ENCODE measurements at places on chromosomes 1 and 21.
A peak's percentile ranks its signal among the peaks of the same experiment; 100 is the strongest.

GRCh38 chr1:31802190-31803150 lies 13.4 kb downstream of the SPOCD1 start:
- no peak for DNase-seq

GRCh38 chr1:167935216-167936067 lies 1.0 kb upstream of the DCAF6 start:
- DNase-seq = no peak

DNA sequence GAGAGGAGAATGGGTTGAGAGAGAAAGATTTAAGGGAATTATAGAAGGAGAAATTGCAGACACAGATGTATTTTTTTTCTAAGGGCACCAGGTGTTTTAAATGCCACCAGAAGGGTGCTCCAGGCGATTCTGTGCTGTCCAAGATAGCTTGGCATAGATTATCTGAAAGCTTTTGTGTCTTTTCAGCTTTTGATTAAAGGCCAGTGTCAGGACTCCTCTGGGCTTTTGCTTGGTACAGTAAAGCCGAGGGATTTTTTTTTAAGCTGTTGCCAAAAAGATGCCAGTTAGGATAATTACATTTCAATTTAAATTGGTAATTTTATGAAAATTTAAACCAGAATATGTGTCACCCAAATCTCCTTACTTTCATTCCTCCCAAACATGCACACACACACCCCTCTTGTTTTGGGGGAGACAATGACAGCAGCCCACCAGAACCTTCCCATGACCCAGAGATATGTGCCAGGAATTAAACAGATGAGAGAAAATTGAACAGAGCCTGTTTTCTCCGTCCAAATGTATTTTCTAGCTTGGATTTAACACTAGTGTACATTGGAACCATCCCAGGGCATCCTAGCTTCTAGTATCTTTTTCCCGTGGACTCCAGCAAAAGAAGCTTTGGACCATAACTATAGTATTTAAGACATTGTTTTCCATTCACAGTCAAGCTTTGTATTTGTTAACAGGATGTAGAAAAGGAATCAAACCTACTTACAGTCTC lies 670.7 kb upstream of the CXADR start:
- no peak for DNase-seq

DNA sequence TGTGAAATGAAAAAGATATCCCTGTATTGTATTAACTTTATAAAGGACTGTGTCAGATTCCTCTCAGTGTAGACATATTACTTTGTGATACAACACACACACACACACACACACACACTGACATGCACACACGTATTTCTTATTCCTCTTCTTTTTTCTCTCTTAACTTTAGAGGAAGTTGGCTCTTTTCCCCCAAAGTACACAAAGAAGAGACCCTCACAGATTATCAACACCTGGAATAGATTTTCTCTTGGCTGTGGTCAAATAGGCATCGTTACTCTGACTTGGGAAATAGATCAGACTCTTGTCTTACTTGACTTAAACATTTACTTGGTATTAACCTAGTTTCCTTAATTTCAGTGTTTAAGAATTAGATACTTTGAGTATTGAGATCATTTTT lies 792.8 kb downstream of the ADGRL2 start:
- no peak for DNase-seq

DNA sequence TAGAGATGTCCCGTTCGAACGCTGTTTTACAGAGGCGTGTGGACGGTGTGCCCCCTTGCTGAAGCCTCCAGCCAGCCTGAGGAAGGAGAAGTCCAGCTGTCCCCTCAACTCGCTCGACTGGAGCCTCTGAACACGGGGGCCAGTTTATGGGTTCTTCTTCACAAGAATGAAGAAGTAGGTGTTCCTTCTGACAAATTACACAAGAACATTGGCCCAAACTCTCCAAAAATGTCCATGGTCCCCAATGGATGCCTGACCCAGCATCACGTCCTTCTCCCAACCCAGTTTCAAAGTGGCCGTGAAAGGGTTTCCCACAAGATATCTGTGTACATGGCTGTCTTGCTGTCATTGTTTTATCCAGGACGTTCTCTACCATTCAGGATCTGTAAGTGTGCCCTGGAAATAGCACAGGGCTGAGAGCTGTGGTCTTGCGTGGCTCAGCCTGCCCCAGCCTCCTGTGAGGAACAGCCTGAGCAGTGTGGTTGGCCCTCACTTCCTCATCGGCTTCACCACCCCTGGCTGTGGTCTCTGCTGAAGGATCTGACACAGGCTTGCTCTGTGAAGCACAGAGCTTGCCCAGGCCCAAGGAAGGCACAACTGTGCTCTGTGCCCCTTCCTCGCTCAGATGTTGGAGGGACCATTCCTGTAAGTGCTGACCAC lies 1.0 kb upstream of the S100B start:
- DNase-seq = peak; percentile 32

GRCh38 chr1:76627901-76628300 lies 239.4 kb upstream of the ST6GALNAC5 start:
- no peak for DNase-seq

- DNase-seq = no peak
Observed at GRCh38 chr1:170663404-170664092, 383 bp upstream of the PRRX1 start.

DNA sequence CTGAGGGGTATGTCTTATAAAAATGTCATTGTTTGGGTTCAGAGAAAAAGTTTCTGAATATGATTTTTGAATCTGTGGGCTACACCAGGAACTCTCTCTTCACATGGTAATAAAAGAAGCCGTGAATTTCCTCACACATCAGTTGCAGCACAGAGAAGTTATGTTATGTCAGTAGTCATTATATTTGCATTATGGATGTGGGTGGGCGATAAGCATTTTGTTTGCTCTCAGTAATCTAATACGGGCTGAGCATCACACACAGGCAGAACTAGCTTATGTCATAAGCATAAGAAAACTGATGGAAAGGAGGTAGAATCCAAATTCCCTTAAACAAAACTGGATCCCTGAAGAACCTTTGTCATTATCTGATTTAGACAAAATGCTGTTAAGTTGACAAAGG lies 70.8 kb downstream of the PRDM2 start:
- no peak for DNase-seq

DNA sequence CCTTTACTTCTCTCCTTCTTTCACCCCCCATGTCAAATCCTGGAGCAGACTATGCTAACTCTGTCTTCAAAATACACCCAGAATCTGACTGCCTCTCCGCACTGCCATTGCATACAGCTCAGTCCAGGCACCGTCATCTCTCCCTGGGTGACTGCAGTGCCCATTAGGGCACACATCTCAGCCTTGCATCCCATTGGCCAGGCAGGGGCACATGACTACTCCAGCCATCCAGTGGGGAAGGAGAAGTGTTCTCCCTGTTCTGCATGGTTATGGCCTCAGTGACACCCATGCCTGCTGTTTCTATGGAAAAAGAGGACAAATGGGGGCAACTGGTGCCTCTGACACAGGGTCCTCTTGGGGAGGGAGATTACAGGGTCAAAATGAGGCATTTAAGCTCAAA lies 270.5 kb downstream of the MATN1 start:
- DNase-seq = no peak

- no peak for DNase-seq
Observed at GRCh38 chr1:208235982-208236761, 8.0 kb downstream of the PLXNA2 start.

GRCh38 chr1:54359393-54360162 lies 46.6 kb downstream of the SSBP3 start:
- DNase-seq = no peak

GRCh38 chr1:97999320-97999719 lies 78.5 kb upstream of the DPYD start:
- DNase-seq = no peak

DNA sequence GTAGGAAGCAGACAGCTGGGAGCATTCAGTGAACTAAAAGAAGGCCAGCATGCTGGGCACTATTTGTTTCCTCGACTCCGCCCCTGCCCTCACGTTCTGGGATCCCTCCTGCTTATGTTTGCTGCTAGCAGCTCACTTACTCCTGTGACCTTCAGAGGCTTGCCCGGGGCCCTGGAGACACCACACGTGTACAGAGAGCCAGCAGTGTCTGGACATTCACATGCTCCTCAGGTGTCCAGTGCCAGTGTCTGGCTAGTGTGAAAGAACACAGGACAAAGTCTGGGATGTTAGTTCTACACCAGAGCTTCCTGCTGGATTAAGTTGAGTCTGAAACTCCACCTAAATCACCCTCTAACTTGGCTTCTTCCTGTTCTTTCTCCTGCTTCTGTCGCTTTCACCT lies 108.1 kb downstream of the OMA1 start:
- DNase-seq = no peak

- no peak for DNase-seq
Observed at GRCh38 chr1:245222931-245223595, 68.3 kb downstream of the KIF26B start.

- DNase-seq = no peak
Observed at GRCh38 chr1:115237507-115237906, 100.5 kb downstream of the NGF start.

DNA sequence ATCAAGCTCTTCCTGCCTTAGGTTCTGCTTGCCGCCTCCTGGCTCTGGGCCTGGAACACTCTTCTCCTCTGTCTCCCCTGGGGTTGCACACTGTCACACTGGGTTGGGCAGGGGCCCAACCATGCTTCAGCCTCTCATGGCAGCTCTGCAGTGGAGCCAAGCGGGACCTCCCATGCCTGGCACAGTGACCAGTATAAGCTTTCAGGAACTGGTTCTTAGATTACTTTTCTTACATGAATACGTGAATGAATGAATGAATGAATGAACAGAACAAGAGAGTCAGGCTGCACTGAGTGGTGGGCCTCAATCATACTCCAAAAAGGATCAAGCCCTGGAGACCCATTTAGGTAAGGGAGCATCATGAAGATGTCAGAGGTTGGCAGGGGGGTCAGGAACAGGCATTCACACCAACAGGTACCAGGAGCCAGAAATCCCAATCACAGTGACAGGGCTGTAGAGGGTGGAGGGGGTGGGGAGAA lies 30.8 kb upstream of the TMEM125 start:
- DNase-seq = no peak

- no peak for DNase-seq
Observed at GRCh38 chr1:109341944-109342930, 35.4 kb upstream of the MYBPHL start.

DNA sequence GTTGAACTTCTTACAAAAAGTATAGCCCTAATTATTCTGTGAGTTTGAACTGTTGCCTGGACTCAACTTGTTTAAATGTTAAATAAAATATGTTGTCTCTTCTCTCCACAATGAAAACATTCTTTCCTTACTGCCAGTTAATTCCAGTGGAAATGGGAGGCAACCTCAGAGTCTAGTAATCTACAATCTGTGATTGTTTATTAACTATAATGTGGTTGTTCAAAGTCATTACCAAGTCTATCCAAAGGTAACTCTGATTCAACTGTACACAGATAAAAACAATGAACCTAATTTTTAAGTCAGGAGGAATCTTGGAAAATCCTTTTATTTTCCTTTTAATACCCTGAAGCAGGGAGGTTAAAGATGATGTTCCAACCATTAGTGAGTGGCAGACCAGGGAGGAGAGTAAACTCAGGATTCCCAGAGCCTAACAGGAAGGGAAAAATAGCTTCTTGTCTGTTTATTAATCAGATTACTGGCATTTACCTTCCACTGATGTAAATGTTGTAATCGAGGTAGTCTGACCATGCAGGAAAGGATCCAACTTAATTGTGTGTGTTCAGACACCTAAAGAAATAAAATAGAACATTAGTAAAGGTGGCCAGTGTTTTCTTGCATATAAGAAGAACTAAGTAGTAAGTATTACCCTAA lies 57.1 kb upstream of the TBX15 start:
- no peak for DNase-seq

- DNase-seq = no peak
Observed at GRCh38 chr1:167496797-167497619, 21.3 kb downstream of the CD247 start.

DNA sequence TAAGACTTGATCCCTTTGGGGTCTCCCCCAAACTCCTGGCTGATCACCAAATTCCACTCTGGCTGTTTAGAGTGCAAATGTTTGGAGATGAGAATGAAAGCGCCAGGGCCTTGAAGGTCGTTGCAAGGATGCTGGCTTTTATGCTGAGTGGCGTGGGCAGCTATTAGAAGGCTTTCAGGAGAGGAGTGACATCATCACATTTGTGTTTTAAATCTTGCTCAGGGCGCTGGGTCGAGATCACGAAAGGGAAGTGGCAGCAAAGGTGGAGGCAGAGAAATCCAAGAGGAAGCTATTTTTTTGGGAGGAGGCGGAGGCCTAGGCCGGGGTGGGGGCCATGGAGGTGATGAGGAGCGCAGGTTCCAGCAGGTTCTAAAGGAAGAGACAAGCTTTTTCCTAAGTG lies 49.3 kb downstream of the PDE9A start:
- no peak for DNase-seq

DNA sequence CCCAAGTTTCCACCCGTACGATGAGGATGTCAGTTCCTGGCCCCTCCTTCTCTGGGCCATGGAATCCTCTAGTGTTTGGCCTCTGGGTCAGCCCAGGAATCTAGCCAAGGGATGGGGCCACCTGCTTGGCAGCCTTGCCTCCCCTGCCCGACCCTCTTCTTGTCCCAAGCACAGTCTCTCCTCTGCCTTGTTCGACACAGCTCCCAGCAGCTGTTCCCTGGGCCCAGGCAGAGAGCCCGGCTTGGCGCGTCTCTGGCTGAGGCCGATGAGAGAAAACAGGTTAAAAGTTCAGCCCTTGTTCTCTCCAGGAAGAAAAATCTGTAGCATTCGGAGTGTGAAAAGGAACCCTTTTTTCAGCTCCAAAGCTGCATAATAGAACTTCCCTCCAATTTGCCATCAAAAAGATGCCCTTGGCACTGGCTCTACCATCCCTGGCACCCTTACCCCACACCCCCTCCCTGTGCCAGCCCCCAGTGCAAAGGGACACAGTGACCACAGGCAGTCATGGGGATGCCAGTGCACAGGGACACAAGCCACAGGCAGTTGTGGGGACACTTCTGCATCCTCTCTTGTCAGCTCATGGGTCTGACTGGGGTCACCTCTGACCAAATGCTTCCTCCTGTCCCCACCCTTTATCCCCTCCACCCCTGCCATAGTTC lies 68.4 kb downstream of the EPHB2 start:
- no peak for DNase-seq
